Esophagus squamous epithelium (tissue), 5 donors: ENCODE measurements at places on chromosomes 1 and 21.

GRCh38 chr1:109263234-109263596 lies 13.9 kb downstream of the CELSR2 start:
- no peak for DNase-seq

GRCh38 chr21:44328242-44328895 lies 10.8 kb downstream of the CFAP410 start:
- no peak for DNase-seq

- DNase-seq = no peak
Observed at GRCh38 chr1:213982672-213983492, 4.9 kb upstream of the PROX1 start.

DNA sequence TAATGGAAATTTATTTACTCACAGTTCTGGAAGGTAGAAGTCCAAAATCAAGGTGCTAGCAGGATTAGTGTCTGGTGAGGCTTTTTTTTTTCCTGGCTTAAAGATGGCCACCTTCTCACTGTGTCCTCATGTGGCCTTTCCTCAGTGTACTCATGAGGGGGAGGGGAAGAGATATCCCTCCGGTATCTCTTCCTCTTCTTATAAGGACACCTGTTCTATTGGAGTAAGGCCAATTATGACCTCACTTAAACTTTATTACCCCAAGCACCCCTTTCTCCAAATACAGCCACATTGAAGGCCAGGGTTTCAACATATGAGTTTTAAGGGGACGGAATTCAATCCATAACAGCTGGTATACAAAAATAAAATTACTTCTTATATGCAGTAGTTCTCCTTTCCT lies 203.7 kb upstream of the C1orf87 start:
- DNase-seq = no peak

- no peak for DNase-seq
Observed at GRCh38 chr1:191675856-191676783, 482.1 kb upstream of the RGS18 start.

DNA sequence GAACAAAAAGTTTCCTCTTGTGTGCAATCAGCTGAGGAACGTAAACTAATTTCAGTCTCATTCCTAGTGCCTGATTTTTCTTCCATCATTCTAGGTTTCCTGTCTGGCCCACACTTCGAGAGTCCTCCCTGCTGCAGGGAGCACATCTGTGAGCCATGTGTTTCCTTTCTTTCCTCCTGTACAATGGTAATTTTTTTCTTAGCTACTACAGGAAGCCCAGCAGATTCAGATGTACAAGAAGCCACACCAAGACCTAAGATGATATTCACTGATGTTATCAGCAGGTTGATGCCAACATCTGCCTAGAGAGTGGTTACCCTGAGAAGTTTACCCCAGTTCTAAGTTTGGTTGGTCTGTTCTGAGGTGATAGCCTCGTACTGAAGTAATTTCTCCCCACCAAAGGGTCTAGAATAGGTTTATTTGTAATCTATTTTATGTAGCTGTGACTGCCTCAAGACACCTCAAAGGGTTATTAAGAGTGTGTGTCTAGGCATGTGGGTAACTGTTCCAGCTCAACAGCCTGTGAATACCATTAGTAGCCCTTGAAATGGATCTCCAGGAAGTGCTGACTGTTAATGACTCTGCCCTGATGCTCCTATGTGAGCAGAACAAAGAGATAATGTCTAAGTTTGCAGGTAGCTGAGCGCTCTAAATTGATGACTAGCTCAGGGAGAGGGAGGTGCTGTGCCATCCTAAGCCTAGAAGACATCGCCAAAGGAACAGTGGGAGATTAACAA lies 31.7 kb upstream of the CLDN14 start:
- no peak for DNase-seq

GRCh38 chr1:79667848-79668696 lies 661.5 kb upstream of the ADGRL4 start:
- DNase-seq = no peak

GRCh38 chr1:209931141-209931540 lies 6.9 kb upstream of the SYT14 start:
- no peak for DNase-seq

- DNase-seq = no peak
Observed at GRCh38 chr1:94827434-94827833, 7.3 kb downstream of the SLC44A3 start.

DNA sequence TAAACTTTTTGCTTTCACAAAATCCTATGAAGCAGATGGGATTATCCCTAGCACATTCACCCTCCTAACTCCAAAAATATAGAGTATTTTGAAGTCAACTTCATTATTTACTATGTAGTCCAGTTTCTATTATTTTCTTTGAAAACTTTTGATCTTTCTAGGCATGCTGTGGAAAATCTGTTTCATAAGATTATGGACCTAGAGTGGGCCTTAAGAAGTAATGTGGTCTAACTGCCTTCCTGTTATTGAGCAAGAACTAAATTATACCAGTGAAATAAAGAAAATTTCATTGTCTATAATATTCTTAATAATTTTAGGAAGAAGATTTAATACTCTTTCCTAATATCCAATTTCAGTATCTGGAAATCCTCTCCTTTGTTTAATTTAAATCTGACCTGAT lies 58.1 kb downstream of the PRKACB start:
- DNase-seq = no peak

GRCh38 chr1:95023399-95024043 lies 49.2 kb downstream of the ALG14 start:
- no peak for DNase-seq

GRCh38 chr21:31665397-31665796 lies 5.9 kb downstream of the SOD1 start:
- DNase-seq = no peak

- DNase-seq = no peak
Observed at GRCh38 chr1:247304031-247304430, 27.6 kb downstream of the ZNF496 start.

GRCh38 chr1:107829036-107829770 lies 135.8 kb downstream of the VAV3 start:
- no peak for DNase-seq

GRCh38 chr1:64712049-64712448 lies 32.8 kb upstream of the RAVER2 start:
- no peak for DNase-seq

DNA sequence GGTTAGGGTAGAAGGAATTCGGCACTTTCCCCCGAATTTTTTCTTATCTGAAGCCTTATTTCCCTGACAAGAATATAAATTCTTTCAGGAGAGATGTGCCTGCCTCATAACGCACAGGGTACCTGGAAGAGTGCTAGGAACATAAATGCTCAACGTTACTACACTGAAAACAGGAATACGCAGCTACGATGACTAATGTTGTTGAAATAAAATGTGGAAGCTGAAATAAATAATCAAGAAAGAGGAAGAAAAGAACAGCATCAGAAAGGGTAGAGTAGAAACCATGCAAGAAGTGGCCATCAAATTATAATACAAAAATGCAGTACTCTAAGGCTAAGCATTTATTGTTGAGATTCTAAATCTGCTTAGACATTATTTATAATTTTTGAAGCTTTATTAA lies 33.9 kb downstream of the SLC66A1 start:
- DNase-seq = no peak

- no peak for DNase-seq
Observed at GRCh38 chr1:215043401-215043800, 39.1 kb upstream of the KCNK2 start.

GRCh38 chr1:209600541-209600940 lies 17.0 kb downstream of the CAMK1G start:
- no peak for DNase-seq

DNA sequence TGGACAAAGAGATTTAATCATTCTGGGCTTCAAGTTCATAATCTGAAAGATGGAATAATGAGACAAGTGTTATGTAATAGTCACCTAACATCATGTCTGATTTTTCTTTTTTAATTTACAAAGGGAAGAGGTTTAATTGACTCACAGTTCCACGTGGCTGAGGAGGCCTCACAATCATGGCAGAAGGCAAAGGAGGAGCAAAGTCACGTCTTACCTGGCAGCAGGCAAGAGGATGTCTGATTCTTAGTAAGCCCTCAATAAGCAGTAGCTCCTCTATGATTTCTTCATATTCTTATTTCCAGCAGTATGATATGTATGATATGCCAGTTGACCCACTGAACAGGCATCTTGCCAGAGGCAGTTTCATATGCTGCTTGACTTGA lies 152.7 kb downstream of the S1PR1 start:
- DNase-seq = no peak

DNA sequence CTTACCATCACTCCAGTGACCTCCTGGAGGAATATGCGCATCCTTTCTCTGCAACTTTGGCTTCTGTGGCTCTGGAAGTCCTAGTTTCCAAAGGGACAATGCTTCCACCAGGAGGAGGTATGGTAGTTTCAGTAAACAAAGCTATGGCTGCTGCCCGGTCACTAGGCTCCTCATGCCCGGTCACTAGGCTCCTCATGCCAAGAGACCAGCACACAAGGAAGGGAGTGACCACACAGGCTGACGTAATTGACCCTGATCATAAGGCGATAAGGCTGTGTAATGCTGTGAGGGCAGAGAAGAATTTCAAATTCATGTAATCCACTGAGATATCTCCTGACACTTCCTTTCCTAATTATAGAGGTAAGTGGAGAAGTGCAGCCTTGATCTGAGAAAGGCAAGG lies 102.9 kb downstream of the DTL start:
- no peak for DNase-seq

GRCh38 chr1:19042675-19043578 lies 86.5 kb upstream of the IFFO2 start:
- no peak for DNase-seq

- no peak for DNase-seq
Observed at GRCh38 chr1:205232127-205232820, 4.5 kb downstream of the TMCC2 start.

- DNase-seq = no peak
Observed at GRCh38 chr1:176193663-176194062, 13.4 kb downstream of the COP1 start.

DNA sequence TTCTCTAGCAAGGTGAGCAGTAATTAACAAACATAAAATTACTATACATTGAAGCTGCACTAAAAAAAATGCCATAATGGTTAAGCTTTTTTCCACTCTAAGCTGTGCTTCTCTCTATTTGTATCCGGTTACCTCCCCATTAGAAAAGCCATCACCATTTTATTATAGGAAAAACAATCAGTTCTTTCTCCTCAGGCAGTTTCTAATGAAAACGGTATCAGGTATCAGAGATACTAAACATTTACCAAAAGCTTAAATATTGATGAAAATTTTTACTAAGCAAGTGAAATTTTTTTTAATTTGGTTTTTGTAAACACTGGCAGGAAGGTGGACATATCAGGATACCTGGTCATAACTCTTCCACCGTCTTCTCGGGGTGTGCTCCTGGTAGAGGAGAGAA lies 14.2 kb downstream of the NTPCR start:
- DNase-seq = no peak

- no peak for DNase-seq
Observed at GRCh38 chr1:93255222-93256079, 74.9 kb downstream of the CCDC18 start.

- DNase-seq = no peak
Observed at GRCh38 chr21:29436143-29436542, 137.4 kb downstream of the BACH1 start.

DNA sequence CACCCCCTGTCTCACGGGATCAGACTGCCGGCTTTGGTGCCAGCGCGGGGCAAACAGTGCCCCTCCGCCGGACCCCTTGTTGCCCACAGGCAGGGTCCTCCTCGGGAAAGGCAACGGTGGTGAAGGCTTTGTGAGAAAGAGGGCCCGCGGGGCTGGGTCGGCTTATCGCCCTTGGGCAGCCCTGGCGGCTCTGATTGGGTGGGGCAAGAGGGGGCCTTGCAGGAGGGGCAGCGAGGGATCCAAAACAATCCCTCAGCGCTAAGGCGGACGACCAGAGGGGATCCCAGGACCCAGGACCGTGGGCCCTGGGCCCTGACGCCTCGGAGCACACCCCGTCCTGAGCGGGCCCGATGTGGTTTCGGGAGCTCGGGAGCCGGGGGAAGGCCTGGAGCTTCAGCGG lies 3.9 kb upstream of the ZNF678 start:
- no peak for DNase-seq

GRCh38 chr1:62794053-62794452 lies 10.1 kb downstream of the ATG4C start:
- no peak for DNase-seq

DNA sequence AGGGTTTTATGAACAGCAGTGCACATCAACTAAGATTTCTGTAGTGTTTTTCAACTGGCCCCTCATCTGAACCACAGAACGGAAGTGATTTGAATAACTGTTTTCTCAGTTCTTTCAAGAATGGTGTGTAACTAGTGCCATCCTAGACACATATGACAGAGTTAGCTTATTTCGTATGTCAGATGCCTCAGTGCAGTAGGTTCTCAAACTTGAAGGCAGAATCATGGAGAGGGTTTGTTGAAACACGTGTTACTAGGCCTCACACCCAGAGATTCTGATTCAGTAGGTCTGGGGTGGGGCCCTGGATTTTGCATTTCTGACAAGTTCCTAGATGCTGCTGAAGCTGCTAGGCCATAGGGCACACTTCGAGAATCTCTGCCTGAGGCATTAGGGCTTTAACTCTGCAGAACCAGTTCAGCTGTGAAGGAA lies 49.0 kb downstream of the SCCPDH start:
- DNase-seq = no peak

DNA sequence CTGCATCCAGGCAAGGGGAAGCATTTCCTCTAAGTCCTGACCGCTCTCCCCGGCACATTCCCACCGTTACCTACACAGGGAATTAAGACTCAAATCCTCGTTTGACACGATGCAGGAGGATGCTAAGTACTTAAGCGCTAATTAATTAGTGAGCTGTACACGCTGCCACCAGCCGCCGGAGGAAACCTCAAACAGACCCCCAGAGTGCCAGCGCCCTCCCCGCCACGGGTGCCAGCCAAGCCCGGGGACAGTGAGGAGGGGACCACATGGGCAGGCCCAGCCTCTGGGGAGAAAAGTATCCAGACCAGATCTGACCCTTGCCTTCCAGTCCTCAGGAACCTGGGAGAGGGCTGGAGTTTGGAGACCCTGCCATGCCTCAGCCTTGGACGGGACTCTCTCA lies 17.4 kb upstream of the CASZ1 start:
- DNase-seq = no peak

DNA sequence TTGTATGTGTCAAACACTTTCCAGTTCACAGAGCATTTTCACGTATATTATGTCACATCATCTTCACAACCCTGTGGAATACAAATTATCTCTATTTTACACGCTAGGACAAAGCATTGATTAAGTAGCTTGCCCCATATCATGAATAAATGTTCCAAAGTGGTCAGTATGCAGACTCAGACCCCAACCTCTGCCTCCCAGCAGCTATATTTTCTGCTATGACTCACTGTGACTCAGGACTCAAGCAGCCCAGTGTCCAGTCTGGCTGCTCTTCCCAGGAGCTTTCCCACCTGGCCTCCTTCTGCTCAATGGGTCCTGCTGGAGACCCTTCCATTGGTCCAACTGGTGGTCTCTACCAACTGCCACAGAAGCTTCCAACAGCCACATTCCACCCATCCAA lies 56.0 kb upstream of the RAP1A start:
- DNase-seq = no peak

GRCh38 chr1:19644395-19644680 lies 227 bp downstream of the NBL1 start:
- DNase-seq = no peak

GRCh38 chr1:216173376-216173995 lies 249.8 kb downstream of the USH2A start:
- DNase-seq = no peak
